ENCODE measurements at places on chromosomes 3 and 15.

DNA sequence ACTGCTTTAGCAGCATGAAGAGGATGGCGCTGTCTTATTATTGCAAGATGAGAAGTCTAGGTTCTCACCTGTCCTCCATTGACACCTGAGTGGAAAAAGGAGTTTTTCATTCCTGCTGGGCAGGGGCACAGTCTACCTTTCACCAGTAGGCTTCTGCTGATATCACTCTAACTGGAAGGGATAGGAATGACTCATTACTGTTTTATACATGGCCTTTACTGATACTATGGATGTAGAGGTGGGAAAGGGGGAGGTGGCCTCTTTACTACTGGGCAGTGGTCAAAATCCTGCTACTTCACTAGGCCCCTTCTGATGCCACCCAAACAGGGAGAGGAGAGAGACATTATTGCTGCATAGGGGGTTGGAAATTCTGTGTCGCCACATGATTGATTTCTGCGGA is 97.8 kb downstream of the BBX start:
- DNase-seq = no peak

- DNase-seq = no peak
Observed at GRCh38 chr3:11410564-11410963, 138.4 kb downstream of the ATG7 start.

DNA sequence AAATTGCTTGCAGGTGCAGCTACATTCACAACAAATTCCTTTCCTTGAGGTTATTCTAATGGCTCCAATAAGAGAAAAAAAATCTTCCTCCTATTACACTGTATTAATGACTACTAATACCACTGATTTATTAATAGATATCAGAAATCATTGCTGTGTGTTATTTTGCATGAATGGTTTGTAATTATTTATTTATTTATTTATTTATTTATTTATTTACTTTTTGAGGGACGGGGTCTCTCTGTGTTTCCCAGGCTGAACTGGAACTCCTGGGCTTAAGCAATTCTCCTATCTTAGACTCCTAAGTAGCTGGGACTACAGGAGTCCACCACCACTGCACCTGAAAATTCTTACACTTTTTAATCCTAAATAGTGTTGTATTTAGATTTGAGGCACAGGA is 390.4 kb downstream of the SI start:
- DNase-seq = no peak

DNA sequence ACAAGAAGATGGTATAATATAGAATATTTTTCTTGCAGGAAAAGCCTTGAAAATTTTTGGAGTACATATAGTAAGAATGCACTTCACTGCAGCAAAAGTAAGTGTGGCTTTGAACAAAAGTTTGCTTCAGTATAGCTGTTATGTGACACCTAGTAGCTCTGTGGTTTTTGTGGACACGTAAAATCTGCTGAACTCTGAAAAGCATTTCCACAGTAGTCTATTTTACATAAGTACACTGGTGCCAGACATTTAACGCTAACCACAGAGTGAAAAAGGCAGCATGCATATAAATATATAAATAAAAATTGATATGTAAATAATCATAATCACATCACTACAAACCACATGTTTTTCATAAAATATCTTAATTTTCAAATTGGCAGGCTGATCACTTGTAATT is 39.8 kb downstream of the CGGBP1 start:
- DNase-seq = no peak

GRCh38 chr15:95459273-95459672 is 871.2 kb upstream of the NR2F2 start:
- no peak for DNase-seq

- no peak for DNase-seq
Observed at GRCh38 chr3:126487151-126487771, 11.6 kb upstream of the ZXDC start.

GRCh38 chr3:148453781-148454191 is 243.9 kb upstream of the AGTR1 start:
- no peak for DNase-seq

- no peak for DNase-seq
Observed at GRCh38 chr3:170724599-170725280, 138.9 kb upstream of the SLC7A14 start.

GRCh38 chr15:40693904-40694687 is 878 bp upstream of the RAD51 start:
- peak; percentile 5 for DNase-seq

GRCh38 chr3:52882377-52882776 is 15.0 kb downstream of the STIMATE start:
- no peak for DNase-seq

- no peak for DNase-seq
Observed at GRCh38 chr3:113514265-113514769, 639 bp downstream of the SPICE1 start.

DNA sequence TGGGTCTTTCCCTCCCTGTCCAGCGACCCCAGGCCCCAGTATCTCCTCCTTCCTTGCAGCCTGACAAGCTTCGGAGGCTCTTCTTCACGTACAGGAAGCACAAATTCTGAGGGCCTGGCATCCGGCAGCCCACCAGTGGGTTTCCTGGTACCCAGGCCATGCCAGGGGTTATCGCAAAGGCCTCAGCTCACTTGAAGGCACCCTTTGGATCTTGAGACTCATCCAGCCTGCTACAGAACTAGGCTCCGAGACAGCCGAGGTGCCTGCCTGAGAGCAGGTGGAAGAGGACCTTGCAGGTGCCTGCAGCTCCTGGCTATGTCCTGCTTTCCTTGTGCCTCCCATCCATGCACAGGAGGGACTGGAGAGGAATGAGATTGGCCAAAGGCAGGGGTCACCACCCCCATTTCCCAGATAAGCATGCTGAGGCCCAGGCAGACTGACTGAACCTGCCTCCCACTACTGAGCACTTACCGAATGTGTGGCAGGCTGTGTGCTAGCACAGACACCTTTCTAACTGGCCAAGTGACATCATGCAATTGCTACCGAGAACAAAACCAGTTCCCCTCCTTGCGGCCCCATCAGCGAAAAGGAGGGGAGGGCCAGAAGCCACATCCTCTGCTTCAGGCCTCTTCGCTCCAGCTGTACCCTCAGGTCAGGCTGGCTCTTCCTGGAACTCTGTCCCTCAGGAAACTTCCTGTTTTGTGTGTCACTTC is 11.2 kb downstream of the SH2D7 start:
- no peak for DNase-seq

DNA sequence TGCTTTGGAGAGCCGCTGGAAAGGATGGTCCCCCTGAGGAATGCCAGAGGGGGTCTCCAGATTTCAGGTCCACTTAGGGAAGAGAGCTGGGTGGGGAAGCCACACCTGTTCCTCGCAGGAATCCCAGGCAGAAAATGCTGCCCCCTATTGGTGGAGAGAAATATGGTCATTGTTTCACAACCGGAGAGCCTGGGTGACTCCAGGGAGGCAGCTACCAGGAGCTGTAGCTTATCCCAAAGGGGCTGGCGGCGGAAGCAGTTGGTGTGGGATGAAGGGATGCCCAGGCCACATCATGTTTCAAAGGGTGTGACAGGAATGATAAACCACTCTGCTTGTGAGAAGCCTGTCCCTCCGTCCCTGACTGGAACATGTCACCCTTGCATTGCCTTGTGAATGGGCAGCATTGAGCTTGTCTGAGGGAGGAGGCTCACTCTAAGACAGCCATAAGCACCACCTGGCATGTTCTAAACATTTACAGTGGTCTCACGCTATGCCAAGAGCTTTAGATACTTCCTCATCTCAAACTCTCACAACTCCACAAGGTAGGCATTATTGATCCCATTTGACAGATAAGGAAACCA is 34.5 kb downstream of the POMGNT2 start:
- DNase-seq = no peak

- DNase-seq = no peak
Observed at GRCh38 chr15:93658026-93658816, 569.2 kb upstream of the RGMA start.

GRCh38 chr3:181541414-181541813 is 170.3 kb upstream of the SOX2 start:
- DNase-seq = no peak

- no peak for DNase-seq
Observed at GRCh38 chr15:81152339-81152738, 18.3 kb downstream of the CFAP161 start.

- DNase-seq = no peak
Observed at GRCh38 chr15:28786521-28786920, 61.9 kb downstream of the GOLGA6L7 start.

GRCh38 chr3:52683611-52684010 is 2.1 kb downstream of the PBRM1 start:
- no peak for DNase-seq

- no peak for DNase-seq
Observed at GRCh38 chr3:48555231-48555948, 1.2 kb downstream of the PFKFB4 start.

- DNase-seq = no peak
Observed at GRCh38 chr3:13352621-13353131, 67.4 kb downstream of the NUP210 start.

DNA sequence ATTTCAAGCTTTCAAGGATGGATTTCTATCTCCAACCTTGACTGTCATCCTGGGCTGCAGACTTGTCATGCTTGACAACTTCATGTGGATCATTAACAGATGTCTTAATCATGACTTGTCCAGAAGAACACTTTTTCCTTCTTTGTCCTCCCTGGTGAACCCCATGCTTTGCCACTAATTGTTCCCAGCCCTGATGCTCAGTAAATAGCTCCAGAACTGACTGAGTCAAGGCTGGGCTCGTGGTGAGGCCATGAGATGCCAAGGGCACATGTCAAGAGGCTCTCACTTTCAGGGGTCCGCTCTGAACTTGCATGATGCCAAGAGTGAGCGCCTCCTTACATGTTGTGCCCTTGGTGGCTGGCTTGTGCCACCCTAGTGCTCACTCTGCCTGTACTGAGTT is 48.9 kb upstream of the KY start:
- no peak for DNase-seq

GRCh38 chr15:92091155-92091734 is 237.7 kb downstream of the SLCO3A1 start:
- no peak for DNase-seq

DNA sequence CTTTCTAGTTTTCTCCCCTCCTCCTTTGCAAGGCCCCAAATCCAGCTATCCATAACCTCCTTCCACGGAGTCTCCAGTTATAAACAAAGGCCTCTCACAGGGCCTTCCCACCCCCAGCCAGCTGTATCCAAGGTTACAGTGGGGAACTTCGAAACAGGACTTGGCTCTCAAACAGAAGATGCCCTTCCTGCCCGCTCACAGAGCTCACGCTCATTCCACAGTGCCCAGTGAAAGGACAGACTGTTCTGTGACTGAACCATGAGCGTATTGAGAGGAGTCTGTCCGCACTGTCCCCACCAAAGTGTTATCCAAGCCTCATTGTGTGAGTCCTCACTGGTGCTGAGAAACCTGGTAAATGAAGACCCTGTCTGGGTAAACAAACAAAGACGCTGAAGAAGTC is 35.4 kb downstream of the ARHGAP31 start:
- DNase-seq = no peak

DNA sequence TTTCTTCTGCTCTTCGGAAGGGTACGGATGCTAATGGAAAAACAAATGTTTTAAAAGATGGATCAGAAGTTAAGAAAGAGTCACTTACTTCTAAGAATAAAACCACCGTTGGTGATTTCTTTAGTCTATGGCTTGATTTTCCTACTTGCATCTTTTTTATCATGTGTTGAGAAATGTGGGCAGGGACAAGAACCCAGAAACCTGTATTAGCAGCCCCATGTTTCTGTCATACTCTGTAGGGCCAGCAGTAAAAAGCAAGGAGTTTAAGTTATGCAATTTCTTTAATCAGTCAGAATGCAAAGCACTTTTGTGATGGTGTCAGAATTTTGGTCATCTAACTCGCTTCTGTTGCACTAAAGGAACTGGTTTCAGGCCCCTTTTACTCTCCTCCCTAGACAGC is 150.0 kb downstream of the MEIS2 start:
- no peak for DNase-seq

DNA sequence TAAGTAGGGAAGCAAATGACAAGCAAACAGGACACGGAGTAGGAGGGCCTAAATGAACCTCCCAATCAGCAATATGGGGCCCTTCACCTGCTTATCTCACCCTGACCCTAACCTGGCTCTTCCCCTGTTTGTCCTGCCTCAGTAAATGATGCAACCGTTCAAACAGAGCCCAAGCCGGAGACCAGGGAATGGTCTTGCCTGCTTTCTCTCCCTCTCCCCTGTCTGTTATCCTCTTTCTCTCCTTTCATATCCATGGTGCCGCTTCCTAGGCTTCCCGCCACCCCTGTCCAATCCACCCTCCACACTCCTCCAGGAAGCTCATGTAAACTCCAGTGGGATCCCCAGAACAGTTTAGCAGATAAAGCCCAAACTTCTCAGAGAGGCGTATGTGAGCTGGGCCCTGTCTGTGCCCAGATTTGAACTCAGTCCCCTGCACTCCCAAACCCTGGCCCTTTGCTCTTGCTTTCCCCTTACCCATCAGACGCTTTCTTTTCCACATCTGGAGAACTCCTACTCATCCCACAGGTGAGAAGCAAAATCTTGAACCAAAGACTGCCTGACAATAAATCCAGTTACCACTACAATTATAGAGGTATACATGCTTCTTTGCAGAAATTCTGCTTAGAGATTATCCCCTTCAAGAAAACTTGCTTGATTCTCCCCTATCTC is 45.7 kb upstream of the STT3B start:
- no peak for DNase-seq

DNA sequence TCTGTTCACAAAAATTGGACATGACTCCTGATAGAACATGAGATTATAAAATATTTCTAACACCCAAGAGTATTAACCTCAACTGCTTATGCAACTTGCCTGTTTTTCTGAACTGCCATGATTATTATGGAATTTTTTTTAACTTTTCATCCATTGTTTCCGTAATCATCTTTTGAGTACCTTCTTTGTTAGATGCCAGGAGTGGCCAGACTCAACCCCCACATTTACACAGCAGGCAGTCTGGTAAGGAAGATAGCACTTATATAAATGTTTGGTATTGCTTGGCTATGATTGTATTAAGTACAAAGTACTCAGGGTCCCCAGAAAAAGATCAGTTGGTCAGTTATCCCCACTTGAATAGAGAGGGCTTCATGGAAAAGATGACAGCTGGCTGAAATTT is 74.3 kb downstream of the CRYBG3 start:
- no peak for DNase-seq

DNA sequence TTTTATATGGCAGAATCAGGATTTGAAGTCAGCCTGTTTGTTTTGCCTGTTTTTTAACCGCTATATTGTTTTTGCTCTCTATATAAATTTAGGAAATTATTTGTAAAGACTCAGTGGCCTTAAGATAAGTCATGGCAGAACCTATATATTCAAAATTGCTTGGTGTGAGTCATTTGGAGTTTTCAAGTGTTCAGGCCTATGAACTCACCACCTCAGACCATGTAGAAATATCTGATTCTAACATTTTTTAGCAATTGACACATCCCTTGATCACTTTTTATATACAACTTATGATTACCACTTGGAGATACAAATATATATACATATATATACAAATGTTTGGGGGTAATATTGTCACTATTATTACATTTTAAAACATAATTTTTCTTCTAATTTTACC is 95.7 kb downstream of the VGLL3 start:
- no peak for DNase-seq

- DNase-seq = no peak
Observed at GRCh38 chr15:36887214-36887961, 213.0 kb downstream of the MEIS2 start.

GRCh38 chr3:142497729-142498128 is 49.9 kb upstream of the XRN1 start:
- no peak for DNase-seq

- no peak for DNase-seq
Observed at GRCh38 chr3:185630182-185630622, 44.1 kb downstream of the SENP2 start.

Data from naive B cell (primary cell).